ENCODE measurements at places on chromosomes 1 and 21.
A peak's percentile ranks its signal among the peaks of the same experiment; 100 is the strongest.

DNA sequence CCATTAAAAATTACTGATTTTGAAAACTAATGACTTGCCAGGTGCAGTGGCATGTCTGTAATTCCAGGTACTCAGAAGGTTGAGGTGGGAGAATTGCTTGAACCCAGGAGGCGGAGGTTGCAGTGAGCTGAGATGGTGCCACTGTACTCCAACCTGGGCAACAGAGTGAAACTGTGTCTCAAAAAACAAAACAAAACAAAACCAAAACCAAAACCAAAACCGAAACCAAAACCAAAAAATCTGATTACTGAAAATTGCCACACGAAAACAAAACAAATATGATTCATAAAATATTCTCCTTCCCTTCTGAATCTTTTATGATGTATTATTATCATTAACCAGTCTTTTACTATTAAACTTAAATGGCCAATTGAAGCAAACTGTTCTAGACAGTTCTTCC lies 74.1 kb downstream of the SERINC2 start:
- DNase-seq, result no peak

DNA sequence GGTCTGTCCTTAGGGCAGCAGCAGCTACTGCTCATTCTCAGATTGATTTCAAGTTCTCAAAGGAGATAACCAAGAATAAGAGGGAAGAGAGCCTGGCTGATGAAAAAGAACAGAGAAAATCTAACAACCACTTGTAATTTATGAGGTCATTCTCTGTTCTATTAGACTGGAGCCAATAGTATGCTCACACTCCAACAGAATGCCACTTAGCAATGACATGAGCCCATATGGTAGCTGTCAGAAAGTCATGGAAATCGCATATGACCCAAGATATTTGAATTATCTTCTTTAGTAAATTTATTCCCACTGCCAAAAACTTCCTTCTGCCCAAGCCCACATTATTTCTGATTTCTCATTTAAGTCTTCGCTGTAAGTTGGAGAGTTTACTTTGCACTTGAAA lies 53.7 kb upstream of the PLA2G4A start:
- DNase-seq, result no peak

- no peak for DNase-seq
Observed at GRCh38 chr1:12516741-12517140, 101.3 kb downstream of the DHRS3 start.

- DNase-seq, result no peak
Observed at GRCh38 chr1:53108646-53109580, 33.5 kb downstream of the SLC1A7 start.

DNA sequence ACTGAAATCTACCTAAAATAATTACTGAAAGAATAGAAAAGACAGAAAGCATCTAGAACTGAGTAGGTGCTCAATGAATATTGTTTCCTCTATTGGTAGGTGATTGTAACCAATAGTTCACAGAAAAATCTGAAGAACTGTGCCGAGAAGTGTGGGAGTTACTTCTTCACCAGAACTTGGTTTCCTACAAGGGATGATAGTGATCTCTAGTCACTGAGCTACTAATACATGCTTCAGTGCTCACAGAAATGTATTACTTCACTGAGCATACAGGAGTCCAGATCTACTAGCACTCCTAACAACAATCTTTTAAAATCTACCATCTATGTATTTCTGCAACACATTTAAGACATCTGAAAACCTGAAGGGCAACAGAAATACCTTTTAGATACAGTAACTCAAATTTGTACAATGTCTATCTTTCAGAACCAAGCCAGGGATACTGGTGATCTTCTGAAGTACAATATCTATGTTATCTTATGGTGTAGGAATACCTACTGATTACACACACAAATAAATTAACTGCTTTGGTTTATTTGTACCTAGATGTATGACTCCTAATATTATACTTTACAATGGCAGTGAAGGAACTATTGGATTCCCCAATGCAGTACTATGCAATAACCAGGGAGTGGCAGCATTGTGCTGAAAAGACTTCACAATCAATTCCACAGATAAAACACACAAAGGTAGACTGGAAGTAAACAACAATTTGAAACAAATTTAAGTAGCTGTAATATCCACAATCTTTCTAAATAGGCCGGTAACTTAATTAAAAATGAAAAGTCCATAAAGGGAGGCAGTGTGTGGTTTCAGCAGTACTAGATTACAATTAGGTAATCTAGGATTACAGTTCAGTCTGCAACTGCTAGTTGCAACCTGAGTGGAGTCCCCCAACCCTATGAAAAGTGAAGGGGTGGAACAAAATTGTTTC lies 243.0 kb downstream of the SLC45A1 start:
- DNase-seq, result peak; percentile 37

DNA sequence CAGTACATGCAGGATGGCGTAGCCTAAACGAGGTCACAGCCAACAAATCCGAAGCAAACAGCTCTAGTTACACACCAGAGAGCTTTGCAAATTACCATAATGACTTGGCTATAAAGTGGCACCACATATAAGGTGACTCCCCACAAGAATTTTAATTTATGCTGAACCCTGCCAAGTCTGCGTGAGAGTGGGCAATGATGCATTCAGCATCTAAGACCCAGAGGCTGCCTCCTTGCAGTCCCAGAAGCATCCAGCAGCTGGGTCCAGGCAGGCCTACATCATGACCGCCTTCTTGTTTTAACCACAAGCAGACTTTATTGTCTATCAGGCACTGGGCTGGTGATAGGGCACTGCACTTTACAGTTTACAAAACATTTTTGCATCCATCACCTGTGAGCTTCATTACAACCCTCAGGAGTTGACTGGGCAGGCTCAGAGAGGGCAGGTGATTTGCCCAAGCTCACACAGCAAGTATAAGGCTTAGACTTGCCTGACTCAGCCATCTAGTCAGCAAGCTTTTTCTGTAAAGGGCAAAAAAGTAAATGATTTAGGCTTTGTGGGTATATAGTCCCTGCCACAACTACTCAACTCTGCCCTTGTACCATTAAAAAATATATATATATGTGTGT lies 134.6 kb downstream of the GLIS1 start:
- no peak for DNase-seq

GRCh38 chr1:77446841-77447555 lies 165.2 kb downstream of the AK5 start:
- DNase-seq, result no peak

DNA sequence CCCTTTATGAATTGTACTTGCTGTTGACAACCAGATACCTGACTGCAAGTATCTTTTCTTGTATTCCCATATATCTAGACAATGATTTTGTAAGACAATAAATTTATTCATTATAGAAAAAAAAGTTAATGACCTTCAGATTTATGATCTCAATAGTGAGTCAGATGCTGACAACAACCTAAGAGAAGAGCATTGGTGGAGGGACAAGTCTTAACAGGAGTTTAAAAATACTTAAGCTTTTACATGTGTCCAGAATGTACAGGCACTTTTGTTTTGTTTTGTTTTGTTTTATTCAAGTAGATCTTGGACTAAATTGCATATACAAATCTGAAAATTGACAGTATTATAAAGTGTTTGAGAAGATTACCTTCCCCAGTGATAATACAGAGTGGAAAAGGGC lies 1544.6 kb upstream of the B3GALT2 start:
- no peak for DNase-seq

- DNase-seq, result no peak
Observed at GRCh38 chr1:236393681-236394481, at the start of gene EDARADD. TSS of gene EDARADD (plus strand) at chr1:236394286. CDS start at chr1:236394445, 159 bp downstream.

DNA sequence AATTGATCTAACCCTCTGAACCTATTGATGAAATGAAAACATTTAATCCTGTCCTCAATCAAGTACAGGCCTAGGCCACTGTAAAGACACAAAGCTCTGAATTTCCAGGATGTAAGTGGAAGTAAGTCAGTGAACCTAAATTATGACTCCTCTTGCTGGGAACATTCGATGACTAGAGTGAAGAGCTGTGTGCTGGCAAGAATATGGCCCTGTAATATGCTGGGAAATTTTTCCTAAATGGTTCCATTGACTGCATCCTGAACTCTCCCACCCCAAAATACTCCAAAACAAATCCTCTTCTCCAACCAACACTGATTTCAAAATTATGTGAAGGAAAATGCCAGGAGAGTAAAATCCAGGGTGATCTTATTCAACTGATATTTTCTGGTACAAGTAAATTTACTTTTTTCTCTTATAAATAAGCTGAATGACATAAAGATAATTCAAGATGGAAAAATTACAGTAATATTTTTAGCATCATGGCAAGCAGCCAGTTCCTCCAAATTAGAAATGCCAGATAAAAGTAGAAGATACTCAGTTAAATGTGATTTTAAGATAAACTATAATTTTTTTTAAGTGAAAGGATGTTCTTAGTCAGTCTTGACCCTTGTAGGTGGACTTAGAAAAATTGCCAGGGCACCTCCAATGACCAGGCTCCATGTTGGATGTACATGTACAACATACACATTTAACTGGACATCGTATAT lies 269.4 kb downstream of the PTGER3 start:
- DNase-seq, result no peak

DNA sequence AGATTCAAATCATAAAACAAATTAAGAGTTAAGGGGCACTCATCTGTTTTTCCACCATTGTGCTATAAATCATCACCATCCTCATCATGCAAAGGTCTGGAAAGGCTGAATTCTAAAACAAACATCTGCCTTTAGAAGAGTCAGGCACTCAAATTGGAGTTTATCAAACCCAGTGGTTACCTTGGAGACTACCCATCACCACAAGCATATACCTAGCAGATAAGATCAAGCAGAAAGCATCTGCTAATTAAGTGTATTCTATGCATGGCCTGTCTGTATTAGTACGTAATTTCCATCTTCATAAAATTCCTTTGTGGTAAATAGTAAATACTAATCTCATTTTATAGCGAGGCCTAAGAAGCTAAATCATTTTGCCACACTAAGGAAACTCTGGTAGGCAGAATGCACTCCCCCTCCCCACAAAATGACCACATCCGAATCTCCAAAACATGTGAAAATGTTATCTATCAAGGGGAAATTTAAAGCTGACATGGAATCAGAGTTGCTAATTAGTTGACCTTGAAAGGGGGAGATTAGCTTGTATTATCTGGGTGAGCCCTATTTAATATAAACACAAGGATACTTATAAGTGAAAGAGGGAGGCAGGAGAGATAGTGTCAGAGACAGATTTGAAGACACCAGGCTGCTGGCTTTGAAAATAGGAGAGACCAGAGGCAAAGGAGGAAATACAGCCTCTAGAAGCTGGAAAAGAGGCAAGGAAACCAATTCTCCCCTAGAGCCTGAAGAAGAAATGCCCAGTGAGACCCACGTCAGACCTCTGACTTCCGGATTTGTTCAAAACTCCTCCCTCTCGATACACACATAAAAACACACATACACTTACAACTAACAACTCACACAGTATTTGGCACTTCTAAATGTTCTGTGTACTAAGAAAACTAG lies 23.2 kb downstream of the ARID4B start:
- peak; percentile 32 for DNase-seq

- no peak for DNase-seq
Observed at GRCh38 chr1:61233121-61233660, 150.8 kb downstream of the NFIA start.

DNA sequence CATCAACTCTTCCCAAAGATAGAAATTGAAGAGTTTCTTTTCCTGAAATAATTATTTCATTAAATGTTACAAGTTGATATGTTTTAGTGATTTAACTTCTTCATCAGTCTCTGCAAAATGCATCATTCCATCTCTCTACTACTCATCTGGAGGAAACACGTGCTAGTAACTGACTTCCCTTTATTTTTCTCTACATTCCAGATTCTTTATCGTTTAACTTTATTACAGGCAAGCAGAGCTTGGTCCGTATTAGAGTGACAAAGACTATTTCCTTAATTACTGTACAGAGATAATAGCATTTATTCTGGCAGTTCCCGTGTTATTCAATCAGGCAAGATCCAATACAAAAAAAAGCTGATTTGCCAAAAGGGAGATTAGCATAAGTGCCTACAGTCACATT lies 88.6 kb downstream of the TM2D1 start:
- no peak for DNase-seq

DNA sequence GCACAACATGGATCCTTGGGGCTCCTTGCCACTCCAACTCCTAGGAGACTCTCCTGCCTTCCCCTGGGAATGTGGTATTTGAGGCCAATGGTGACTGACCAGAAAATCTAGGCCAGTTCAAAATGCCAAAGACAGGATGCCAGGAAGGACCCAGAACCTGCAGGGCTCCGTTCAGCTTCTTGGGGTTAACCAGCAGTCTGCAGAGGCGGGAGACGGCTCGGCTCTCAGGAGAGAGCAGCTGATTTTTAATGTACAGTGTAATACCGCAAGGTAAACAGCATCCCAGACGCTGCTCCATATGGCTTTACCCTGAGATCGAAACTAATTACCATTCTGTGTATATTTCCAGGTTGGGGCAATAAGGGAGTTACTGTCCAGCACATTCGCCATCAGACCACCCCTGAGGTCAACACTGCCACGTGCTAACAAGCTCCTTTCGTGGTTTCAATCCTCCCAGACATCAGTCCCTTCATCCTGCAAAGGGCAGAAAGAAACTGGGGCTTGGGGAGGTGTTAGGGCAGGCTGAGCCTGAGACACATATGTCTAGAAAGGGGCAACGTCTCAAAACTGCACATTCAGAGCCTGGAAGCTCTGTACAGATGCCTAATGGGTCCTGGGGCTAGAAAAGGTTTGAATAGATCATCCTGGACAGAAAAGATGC lies 16.7 kb downstream of the ITPKB start:
- no peak for DNase-seq

- DNase-seq, result no peak
Observed at GRCh38 chr1:231279081-231279480, 38.1 kb downstream of the GNPAT start.

DNA sequence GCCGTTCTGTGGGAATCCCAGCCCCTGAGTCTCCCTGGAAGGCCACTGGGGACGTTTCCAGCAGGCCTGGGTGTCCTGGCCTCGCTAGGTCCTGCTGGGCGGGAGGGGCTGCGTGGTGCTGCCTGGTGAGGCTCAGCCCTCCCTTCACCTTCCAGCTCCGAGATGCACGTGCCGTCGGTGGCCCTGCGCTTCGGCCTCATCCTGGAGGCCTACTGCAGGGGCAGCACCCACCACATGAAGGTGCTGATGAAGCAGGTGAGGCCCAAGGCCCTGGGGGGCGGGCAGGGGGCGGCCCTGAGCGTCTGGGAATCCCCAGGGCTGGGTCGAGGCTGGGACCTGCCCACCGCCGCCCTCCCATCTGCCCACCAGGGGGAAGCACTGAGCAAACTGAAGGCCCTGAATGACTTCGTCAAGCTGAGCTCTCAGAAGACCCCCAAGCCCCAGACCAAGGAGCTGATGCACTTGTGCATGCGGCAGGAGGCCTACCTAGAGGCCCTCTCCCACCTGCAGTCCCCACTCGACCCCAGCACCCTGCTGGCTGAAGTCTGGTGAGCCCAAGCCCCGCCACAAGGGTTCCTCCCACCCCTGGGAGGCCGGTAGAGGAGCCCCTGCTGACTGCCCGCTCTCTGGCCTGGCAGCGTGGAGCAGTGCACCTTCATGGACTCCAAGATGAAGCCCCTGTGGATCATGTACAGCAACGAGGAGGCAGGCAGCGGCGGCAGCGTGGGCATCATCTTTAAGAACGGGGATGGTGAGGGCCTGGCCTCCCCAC lies 70.3 kb downstream of the PIK3CD start:
- peak; percentile 83 for DNase-seq

DNA sequence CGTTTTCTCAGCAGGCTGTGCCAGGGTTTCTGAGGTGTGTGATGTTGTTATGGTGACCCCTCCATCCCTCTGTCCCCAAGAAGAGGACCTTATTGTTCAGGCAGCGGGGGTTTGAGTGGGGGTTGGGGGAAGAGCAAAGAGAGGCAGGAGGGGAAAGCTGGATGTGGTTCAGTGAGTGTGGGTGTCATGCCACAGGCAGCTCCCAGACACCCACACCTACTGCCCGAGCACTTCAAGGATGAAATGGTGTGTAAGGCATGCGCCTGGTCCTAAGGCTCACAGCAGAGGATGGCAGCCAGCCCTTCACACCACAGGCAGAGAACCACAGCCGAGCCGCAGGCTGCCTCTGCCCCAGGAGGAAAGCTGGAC lies 49.9 kb upstream of the STUM start:
- DNase-seq, result no peak

Data from stimulated activated CD4-positive, alpha-beta T cell treated with anti-CD3 and anti-CD28 coated beads, Interleukin-4, amount 100 ng/mL, for 24 hours (primary cell).